ENCODE measurements at places on chromosomes 2 and 18.

DNA sequence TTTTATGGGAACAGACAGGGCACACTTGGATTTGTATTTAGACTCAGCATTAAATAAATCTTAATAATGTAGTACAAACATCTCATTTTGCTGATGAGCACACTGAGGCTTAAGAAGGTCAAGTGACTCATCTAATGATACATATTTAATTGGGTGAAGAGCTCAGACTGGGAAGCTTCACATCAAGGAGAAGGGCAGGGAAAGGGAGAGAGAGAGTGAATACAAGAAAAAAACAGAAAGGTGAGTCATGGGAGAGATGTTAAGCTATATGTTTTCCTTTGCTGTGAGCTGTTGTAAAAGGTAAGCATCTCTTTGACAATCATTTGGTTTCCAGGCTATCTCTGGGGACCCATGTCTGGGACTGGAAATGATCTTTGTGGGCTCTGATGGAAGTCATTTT, 277.8 kb downstream of the SETBP1 start:
- no peak overlapping the region for H3K27ac ChIP-seq
- H3K4me1 ChIP-seq, result no peaks in the 10 kb centered on the region
- no peak overlapping the region for H3K4me3 ChIP-seq
- no peak for DNase-seq

- no peaks in the 10 kb centered on the region for H3K36me3 ChIP-seq
- no peaks in the 10 kb centered on the region for H3K27me3 ChIP-seq
- no peak overlapping the region for H3K27ac ChIP-seq
- peaks cover 4% of the 10 kb centered on the region for H3K4me1 ChIP-seq
These were observed 123.2 kb downstream of the LYPD6B start for GRCh38 chr2:149161481-149162225.

DNA sequence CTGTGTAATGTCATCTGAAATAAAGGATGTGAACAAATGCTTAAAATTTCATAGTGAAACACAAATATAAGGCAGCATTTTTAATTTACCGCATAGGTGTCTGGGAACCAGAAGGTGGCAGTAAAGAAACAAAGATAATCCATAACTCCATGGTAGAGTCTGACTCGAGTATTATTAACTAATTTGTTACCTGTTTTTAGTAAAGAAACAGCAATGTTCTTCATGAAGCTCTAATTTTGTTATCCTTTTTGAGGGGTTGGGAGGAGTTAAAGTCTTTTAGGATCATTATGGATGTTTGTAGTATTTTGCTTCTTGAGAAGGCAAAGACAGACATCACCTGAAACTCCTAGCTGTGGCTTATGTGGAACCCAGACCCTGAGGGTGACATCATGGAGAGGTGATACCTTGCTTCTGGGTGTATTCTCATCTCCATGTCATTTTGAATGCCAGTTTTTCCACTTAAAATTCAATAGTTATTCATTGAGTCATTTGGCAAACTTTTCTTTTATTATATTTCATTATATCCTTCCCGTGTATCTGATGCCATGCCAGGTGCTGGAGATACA, 286.2 kb upstream of the EPAS1 start:
- no peaks in the 10 kb centered on the region for H3K4me1 ChIP-seq
- H3K4me3 ChIP-seq, result no peak overlapping the region
- H3K36me3 ChIP-seq, result no peaks in the 10 kb centered on the region
- DNase-seq, result no peak
- no peaks in the 10 kb centered on the region for H3K27me3 ChIP-seq
- H3K27ac ChIP-seq, result no peak overlapping the region

GRCh38 chr2:85709401-85709811, 15.2 kb downstream of the GNLY start:
- H3K36me3 ChIP-seq, result no peaks in the 10 kb centered on the region
- H3K27ac ChIP-seq, result no peak overlapping the region
- no peaks in the 10 kb centered on the region for H3K27me3 ChIP-seq
- peaks cover 7% of the 10 kb centered on the region for H3K4me1 ChIP-seq
- H3K4me3 ChIP-seq, result no peak overlapping the region

GRCh38 chr2:48221846-48222516, 308.0 kb upstream of the STON1 start:
- no peak overlapping the region for H3K27ac ChIP-seq
- no peaks in the 10 kb centered on the region for H3K4me1 ChIP-seq
- H3K4me3 ChIP-seq, result no peak overlapping the region
- no peaks in the 10 kb centered on the region for H3K27me3 ChIP-seq

GRCh38 chr2:72669121-72669520, 156.7 kb downstream of the EXOC6B start:
- no peaks in the 10 kb centered on the region for H3K4me1 ChIP-seq
- H3K27me3 ChIP-seq, result no peaks in the 10 kb centered on the region
- H3K4me3 ChIP-seq, result no peak overlapping the region
- H3K27ac ChIP-seq, result no peak overlapping the region
- H3K36me3 ChIP-seq, result no peaks in the 10 kb centered on the region
- DNase-seq, result no peak

DNA sequence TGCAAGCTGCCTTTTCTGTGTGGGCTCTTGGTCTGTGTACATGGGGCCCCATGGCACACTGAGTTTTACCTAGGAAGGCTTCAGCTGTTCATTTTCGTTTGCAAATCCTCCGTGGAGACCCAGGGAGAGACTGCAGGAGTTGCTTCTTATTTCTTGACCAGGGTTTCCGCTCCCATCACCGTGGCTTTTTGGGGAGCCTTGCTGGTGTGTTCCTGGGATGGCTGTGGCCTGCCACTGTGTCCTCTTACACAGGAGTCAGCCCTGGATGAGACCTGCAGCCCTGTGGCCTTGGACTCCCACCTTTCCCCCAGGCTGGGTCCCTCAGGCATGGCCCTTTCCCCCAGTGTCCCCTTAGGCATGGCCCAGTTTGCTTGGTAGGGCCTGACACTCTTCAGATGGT, 137.0 kb downstream of the FAM210A start:
- H3K36me3 ChIP-seq, result no peaks in the 10 kb centered on the region
- no peak for DNase-seq
- H3K27me3 ChIP-seq, result no peaks in the 10 kb centered on the region
- no peak overlapping the region for H3K4me3 ChIP-seq

DNA sequence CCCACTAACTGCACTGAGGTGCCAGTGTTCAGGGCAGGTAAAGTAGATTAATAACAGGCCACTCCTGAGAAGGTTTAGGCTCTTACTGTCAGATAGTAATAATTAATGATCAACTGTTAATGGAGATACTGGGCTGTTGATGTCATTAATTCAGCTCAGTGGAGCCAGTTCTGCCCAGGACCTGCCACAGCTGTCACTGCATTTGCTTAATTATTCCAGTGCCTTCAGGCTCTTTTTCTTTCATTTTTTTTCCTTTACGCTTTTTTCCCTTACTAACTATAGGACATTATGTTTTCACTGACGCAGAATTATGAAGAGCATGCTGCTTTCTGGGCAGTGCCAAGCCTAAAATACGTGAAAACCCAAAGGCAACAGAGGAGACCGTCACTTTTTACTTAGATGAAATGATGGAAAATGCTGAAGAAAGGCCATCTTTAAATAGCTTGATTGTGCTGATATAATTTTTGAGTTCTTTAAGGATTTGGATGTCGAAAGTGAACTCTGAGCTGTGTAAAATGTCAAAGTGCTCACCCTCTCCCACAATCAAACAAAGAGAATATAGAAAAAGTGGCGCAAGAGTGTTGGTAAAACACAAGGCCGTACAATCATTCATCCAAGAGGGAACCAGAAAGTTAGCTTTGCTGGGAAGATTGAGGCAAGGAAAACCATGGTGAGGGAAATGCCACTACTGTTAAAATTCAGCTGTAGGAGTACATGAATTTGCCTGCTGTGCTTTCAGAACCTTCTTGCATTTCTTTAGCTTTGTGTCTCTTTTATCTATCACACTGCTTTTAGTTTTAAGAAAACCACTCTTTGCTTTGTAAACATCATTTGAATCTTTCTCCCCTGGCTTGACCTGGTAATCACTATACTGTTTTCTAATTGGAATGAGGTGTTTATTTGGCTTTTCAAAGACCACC, 192.0 kb upstream of the ZEB2 start:
- H3K36me3 ChIP-seq, result no peaks in the 10 kb centered on the region
- H3K27me3 ChIP-seq, result no peaks in the 10 kb centered on the region
- no peak overlapping the region for H3K27ac ChIP-seq
- DNase-seq, result no peak

GRCh38 chr2:218003981-218004419, 1.2 kb upstream of the TNS1 start:
- H3K27me3 ChIP-seq, result no peaks in the 10 kb centered on the region
- no peak overlapping the region for H3K27ac ChIP-seq
- no peaks in the 10 kb centered on the region for H3K4me1 ChIP-seq

GRCh38 chr2:119106301-119106897, 52.2 kb downstream of the C1QL2 start:
- H3K4me3 ChIP-seq, result no peak overlapping the region
- H3K4me1 ChIP-seq, result no peaks in the 10 kb centered on the region
- H3K36me3 ChIP-seq, result no peaks in the 10 kb centered on the region
- no peak for DNase-seq
- H3K27ac ChIP-seq, result no peak overlapping the region
- no peaks in the 10 kb centered on the region for H3K27me3 ChIP-seq

GRCh38 chr2:164068063-164068462, 332.3 kb upstream of the FIGN start:
- no peaks in the 10 kb centered on the region for H3K27me3 ChIP-seq
- H3K4me1 ChIP-seq, result no peaks in the 10 kb centered on the region
- H3K36me3 ChIP-seq, result no peaks in the 10 kb centered on the region
- no peak overlapping the region for H3K27ac ChIP-seq
- H3K4me3 ChIP-seq, result no peak overlapping the region

DNA sequence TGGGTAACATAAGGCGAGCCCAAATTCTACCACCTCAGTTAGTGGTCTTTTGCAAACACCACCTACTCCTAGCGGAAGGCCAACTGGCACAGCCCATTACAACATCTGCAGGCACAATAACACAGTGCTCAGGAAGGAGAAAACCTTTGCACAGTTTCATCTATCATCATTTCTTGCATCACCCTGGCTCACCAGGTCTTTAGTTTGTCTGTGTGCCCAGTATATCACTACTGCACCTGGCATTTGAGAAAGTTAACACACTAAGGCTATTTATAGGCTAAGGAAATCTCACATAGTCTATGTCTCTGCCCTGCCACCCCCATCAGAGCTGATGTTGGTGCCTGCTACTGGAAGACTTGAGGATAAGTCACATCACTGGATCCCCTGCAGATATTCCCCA, 484.0 kb downstream of the SATB2 start:
- H3K36me3 ChIP-seq, result no peaks in the 10 kb centered on the region
- no peaks in the 10 kb centered on the region for H3K4me1 ChIP-seq
- no peak for DNase-seq
- H3K4me3 ChIP-seq, result no peak overlapping the region
- no peaks in the 10 kb centered on the region for H3K27me3 ChIP-seq
- no peak overlapping the region for H3K27ac ChIP-seq

- no peak for DNase-seq
- no peaks in the 10 kb centered on the region for H3K27me3 ChIP-seq
- H3K36me3 ChIP-seq, result no peaks in the 10 kb centered on the region
- no peak overlapping the region for H3K27ac ChIP-seq
- no peak overlapping the region for H3K4me3 ChIP-seq
These were observed 1011.3 kb upstream of the CELF4 start for GRCh38 chr18:38576916-38577315.

GRCh38 chr2:42924418-42924886, 132.1 kb upstream of the HAAO start:
- DNase-seq, result no peak
- no peak overlapping the region for H3K27ac ChIP-seq
- no peaks in the 10 kb centered on the region for H3K36me3 ChIP-seq

DNA sequence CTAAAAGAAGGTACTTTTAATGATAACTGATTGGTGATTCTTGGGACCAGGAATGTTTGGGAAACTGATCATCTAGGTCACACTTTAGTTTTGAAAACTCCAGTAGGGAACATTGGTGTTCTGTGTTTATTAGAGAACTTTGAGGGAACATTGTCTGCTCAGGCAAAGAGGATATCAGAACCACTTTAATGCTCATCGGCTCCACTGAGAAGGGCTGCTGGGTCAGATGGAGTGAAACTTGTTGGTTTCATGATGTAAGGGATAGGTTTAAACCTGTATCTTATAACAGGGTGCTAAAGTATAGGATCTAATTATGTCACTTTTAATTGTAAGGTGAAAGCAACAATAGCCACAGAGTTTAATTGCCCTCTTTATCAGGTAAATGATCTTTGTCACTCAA, 14.2 kb upstream of the POLI start:
- H3K36me3 ChIP-seq, result no peaks in the 10 kb centered on the region
- no peak for DNase-seq
- H3K4me3 ChIP-seq, result no peak overlapping the region
- no peak overlapping the region for H3K27ac ChIP-seq

GRCh38 chr2:85813211-85813981, 59.6 kb downstream of the ATOH8 start:
- H3K4me3 ChIP-seq, result no peak overlapping the region
- no peak for DNase-seq
- no peaks in the 10 kb centered on the region for H3K4me1 ChIP-seq
- H3K27me3 ChIP-seq, result no peaks in the 10 kb centered on the region

DNA sequence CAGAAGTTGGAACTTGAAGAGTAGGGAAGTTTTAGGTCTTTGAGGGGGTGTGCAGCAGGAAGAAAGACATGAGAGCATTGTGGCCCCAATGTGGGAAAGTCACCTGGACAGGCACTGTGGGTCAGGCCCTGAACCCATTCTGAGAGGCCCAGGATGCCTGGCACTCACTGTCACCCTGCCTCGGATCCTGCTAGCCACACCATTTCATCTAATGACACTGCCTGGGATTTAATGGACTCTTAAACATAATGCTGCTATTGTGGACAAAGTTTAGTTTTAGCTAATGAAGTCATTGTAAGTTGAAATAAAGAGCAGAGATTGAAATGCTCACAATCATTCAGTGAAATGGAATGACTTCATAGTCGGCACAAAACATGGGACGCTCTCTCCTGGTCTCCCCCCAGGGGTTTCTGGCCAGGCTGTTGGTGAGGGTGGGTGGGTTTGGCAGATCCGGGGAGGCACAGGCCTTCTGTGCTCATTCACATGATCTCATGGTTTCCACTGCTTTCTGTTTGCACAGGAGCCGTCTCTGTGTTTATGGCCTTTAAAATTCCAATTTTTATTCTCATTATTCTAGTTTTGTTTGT, 141.8 kb upstream of the KLHL29 start:
- no peaks in the 10 kb centered on the region for H3K27me3 ChIP-seq
- no peak overlapping the region for H3K27ac ChIP-seq
- no peak overlapping the region for H3K4me3 ChIP-seq
- H3K36me3 ChIP-seq, result no peaks in the 10 kb centered on the region
- DNase-seq, result no peak

GRCh38 chr2:170739048-170739447, 23.9 kb downstream of the SP5 start:
- no peak for DNase-seq
- H3K27ac ChIP-seq, result no peak overlapping the region
- H3K4me3 ChIP-seq, result no peak overlapping the region
- no peaks in the 10 kb centered on the region for H3K36me3 ChIP-seq

- no peak overlapping the region for H3K4me3 ChIP-seq
- peaks cover 22% of the 10 kb centered on the region for H3K4me1 ChIP-seq
- H3K36me3 ChIP-seq, result no peaks in the 10 kb centered on the region
- no peaks in the 10 kb centered on the region for H3K27me3 ChIP-seq
These were observed 13.3 kb downstream of the RELCH start for GRCh38 chr18:62200121-62200914.
